MV-4-11 (cell line): ENCODE measurements at places on chromosomes 7 and 10.

DNA sequence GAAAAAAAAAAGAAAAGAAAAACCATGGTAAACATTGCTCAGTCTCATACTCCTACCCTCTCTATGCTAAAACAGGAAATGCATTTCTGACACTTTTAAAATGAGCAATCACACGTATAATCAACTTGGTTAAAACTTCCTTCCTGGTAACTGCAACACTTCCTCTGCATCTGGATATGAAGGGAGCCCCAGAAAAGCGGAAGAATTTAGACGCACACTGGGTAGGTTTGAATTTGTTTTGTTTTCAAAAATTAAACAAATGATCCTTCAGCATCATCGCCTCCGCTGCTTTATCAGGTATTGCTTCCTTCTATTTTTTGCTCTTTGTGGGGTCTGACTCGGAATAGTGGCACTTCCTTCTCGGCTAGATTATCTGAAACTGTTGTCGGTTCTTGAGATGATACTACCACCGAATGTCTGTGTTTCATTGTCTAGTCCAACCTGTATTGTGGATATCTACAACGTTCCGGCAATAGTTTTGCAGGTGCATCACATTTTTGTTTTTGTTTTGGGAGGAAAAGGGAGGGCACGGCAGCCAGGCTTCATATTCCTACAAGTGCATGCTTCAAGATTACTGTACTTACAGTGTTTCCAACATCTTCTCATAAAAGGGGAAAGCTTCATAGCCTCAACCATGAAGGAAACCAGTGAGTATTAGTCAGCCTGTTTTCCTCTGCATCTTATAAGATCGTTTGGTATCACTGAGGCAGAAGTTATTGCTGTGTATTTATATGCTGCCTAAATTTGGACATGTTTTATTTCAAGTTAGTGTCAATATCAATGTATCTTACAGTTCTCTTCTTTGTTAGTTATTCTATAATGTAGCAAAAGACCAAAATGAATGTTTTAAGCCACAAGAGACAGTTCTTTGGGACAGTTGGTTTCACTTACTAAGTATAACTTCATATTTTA is at the start of gene PIK3CG:
PIK3CG (plus strand) TSS at position 153 of the 912 bp plus-strand sequence. CDS start 2,280 bp downstream, outside the sequence.
- DNase-seq, result peak; percentile 91

DNA sequence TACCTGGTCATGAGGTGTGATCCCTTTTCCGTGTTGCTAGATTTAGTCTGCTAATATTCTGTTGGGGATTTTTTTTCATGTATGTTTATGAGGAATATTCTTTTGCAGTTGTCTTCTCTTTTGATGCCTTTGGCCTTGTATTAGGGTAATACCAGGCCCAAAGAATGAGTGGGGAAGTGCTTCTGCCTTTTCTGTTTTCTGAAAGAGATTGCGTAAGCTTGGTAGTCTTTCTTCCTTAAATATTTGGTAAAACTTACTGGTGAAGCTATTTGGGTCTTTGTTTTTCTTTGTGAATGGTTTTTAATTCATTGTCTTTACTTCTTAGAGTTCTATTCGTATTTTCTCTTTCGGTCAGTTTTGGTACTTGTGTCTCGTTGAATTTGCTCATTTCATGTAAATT is 51.1 kb downstream of the SHH start:
- DNase-seq, result peak; percentile 85

DNA sequence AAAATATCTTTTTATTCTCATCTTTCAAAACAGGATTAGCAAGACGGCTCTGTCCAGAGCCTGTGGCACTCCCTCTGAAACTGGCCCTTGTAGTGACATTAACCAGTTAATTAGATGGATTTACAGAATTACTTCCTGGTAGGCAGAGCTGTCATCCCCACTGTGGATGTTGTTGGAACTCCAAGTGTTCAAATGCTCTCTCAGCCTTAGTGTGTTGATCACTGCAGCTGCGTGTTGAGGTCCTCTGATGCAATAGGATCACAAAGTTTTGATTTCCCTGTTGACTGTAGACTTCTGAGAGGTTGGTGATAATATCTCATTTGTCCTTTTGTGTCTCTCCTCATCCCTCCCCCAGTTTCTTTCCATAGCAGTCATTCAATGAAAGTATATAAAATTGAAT is 117.3 kb upstream of the CDK6 start:
- peak; percentile 6 for DNase-seq

- no peak for DNase-seq
Measured at GRCh38 chr7:85405016-85405902, 218.4 kb upstream of the SEMA3D start.

DNA sequence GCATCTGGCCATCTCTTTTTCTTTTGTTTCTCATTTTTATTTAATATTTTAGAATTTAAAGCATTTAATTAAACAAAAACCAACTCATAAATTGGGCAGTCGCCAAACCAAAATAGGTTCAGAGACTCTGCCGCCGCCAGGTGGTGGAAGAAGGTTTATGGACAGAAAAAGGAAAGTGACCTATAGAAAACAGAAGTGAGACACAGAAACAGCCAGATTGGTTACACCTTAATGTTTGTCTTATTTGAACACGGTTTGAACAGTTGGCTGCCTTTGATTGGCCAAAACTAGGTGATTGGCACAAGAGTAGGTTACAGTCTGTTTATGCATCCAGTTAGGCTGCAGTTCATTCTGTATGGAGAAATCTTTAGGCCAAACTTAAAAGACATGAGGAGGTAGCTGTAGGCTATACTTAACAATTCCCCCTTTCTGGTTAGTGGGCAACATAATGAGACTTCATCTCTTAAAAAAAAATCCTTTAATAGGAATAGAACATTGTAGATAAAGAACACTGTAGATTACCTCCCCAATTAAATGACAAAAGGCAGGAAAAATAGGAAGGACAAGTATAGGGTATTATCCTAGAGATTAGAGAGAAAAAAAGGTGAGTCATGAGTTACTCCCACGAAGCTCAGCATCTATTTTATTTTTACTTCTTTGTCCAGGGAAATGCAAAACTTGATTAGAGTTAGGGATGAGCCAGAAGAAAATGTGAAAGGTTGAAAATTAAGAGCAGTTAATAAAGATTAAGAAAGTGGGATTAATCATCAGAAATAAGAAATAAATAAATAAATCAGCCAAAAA is 23.9 kb upstream of the CYCS start:
- no peak for DNase-seq

GRCh38 chr7:117148971-117149370 is 173.9 kb downstream of the WNT2 start:
- DNase-seq, result no peak

- no peak for DNase-seq
Measured at GRCh38 chr7:18354108-18355085, 141.2 kb upstream of the HDAC9 start.

DNA sequence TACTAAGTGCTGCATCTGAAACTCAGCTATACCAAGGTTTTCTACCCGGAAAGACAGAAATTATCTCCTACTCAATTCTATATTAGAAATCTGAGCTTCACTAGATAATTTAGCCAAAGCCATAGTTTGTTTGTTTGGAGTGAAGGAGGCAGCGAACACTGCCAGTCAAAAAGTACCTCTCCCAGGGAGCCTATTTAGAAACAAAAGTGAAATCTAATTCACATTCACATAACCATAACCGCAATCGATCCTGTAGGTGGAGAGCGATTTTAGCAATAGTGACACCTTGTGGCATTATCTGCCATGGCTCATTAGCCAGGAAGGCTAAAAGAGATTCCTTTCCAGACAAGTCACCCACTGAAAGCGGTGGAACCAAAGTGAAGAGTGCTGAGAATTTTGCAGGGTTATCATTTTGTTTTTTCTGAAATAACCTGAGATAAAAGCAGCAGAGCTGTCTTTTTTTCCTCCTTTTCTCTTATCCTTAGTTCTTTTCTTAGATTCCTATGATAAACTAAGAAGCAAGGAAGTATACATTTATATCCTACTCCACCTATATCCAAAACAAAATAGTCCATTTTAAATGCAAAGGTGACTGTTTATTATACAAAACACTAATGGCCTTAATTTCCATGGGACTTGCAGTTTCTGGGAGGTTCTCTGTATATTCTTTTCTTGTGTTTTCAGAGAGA is 83.7 kb upstream of the BET1 start:
- DNase-seq, result peak; percentile 59

DNA sequence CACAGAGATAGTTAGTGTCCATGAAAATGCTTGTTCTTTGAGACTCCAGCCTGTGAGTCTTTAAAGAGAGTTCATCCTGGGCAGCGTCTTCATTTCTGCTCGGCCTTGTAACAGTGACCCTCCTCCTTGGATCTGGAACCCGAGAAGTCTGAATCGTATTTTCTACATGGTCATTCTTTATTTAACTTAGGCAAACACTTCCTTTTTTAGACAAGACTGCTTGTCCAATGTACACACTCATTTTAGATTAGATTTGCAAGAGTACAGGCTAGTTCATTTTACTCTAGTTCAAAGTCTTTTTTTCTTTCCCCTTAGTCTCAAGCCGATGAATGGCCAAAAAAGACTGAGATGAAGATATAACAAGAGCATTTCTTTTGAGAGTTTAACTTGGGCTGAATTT is 133.5 kb downstream of the CHN2 start:
- peak; percentile 39 for DNase-seq

DNA sequence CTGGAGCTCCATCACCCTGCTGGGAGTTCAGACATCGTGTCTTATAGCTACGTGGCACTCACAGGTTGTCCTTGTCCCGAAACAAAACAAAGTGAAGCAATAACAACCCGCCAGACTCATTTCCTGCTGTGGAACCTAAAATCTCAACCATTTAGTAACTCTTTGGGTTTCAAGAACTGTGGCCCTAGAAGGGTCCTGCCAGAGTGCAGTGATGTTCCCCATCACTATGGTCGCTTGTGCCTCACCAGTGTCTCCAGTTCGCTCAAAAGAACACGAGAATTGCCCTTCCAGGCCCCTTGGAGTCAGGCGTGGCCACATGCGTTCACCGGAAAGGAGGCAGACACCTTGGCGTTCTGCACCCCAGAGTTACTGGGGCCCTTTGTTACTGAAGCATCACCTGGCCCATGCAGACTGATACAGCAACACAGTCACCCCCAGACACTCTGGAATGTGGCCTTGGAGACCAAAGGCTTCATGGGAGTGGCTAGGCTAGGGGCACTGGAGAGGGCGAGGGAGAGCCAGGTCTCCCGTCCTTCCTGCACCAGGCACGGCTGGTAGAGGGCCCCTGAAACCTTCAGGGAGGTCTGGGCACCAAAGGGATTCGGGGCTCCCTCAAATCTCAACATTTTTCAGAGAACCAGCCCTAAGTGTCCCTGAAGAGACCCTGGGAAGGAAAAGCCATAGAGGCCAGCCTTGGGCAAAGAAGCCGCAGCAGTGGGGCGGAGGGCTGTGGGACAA is 908 bp downstream of the CRYGN start:
- DNase-seq, result no peak

GRCh38 chr7:105600720-105601550 is 19.6 kb upstream of the EFCAB10 start:
- DNase-seq, result no peak

DNA sequence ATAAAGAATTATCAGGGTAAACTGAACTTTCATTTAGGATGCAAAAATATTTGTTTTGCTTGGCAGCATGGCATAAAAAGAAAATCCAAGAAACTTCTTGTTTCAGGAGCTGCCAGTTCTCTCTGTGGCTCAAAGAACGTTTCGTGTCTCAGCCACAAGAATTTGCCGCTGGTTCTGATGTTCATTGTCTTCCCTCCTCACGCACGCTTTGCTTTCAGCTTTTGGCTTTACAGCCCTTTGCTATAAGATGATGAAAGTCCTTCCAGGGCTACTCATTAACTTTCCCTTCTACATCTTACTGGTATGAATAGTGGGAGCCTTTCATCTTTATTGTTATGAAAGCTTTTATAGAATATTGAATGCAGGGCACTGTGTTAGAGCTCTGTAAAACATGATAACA is 124.7 kb downstream of the BICC1 start:
- peak; percentile 43 for DNase-seq

- DNase-seq, result peak; percentile 55
Measured at GRCh38 chr10:111093741-111094380, 17.0 kb downstream of the ADRA2A start.

- no peak for DNase-seq
Measured at GRCh38 chr10:30233186-30233959, 115.7 kb downstream of the MTPAP start.

GRCh38 chr7:112207765-112208164 is 1.3 kb downstream of the ZNF277 start:
- DNase-seq, result no peak

DNA sequence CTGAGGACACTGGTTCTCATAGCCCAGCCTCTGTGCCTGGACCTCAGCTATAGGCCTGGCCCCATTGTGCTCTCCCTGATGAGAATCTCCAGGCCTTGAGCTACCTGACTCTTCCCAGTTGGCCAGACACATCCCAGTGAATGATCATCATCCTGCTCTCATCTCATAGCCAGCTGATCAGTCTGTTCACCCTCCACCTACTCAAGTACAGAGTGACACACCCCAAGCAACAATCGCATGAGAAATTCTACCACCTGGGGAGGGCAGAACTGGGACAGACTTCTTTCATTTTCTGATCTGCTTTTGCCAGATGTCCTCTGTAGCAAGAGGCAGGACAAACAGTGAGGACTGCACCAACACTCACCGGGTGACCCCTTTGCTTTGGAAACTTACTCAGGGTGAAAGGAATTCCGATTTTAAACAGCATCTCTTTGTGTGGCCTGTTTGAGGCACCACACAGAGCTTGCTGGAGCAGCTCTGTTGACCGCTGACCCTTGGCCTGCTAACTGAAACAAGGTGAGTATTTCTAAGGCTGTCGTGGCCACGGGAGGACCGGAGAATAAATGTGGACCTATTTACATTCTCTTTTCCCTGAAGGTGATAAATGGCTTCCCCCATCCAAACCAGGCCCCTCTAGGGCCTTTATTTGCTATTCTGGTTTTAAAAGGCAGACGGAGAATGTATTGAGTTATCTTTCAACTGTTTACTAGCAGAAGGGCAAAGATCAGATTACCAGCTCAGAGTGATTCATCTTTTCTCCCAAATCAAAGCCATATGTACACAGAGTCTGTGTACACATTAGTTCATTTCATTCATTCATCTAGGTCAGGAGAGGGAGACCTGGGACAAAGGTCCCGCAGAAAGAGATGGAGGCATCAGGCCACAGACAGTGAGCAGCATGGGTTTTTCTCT is 181.4 kb upstream of the TNS3 start:
- DNase-seq, result no peak

DNA sequence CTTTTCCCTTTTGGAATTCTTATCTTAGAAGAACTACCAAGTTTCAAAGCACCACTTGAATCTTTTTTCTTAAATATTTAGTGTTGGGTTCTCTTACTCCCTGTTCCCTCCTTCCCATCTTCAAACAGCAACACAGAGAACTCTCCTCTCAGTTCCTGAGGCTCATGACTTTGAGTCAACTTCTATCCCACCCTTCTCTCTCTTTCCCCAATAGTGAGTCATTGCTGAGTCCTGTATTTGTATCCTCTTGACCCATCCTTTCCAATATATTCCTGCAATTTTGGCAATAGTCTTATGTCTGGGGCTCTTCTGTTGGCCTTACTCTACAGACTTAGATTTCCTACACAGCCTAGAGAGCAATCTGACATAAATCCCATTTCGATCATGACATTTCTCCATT is 20.8 kb upstream of the JCAD start:
- DNase-seq, result no peak
